Activated naive CD8-positive, alpha-beta T cell treated with anti-CD3 and anti-CD28 coated beads, Interleukin-2, amount 50 U/mL, for 24 hours (primary cell): ENCODE measurements at places on chromosomes 5 and 9.

- H3K36me3 ChIP-seq, result no peaks in the 10 kb centered on the region
- DNase-seq, result no peak
- no peaks in the 10 kb centered on the region for H3K4me1 ChIP-seq
- no peak overlapping the region for H3K27ac ChIP-seq
- no peak overlapping the region for H3K4me3 ChIP-seq
- H3K27me3 ChIP-seq, result no peaks in the 10 kb centered on the region
These were observed 204.2 kb upstream of the KLF4 start for GRCh38 chr9:107693625-107694326.

- no peaks in the 10 kb centered on the region for H3K27me3 ChIP-seq
- no peak for DNase-seq
- peak overlapping the region; percentile 77 for H3K27ac ChIP-seq
- H3K4me1 ChIP-seq, result peaks cover 58% of the 10 kb centered on the region
These were observed 20.3 kb downstream of the CAMSAP1 start for GRCh38 chr9:135887021-135887507.

DNA sequence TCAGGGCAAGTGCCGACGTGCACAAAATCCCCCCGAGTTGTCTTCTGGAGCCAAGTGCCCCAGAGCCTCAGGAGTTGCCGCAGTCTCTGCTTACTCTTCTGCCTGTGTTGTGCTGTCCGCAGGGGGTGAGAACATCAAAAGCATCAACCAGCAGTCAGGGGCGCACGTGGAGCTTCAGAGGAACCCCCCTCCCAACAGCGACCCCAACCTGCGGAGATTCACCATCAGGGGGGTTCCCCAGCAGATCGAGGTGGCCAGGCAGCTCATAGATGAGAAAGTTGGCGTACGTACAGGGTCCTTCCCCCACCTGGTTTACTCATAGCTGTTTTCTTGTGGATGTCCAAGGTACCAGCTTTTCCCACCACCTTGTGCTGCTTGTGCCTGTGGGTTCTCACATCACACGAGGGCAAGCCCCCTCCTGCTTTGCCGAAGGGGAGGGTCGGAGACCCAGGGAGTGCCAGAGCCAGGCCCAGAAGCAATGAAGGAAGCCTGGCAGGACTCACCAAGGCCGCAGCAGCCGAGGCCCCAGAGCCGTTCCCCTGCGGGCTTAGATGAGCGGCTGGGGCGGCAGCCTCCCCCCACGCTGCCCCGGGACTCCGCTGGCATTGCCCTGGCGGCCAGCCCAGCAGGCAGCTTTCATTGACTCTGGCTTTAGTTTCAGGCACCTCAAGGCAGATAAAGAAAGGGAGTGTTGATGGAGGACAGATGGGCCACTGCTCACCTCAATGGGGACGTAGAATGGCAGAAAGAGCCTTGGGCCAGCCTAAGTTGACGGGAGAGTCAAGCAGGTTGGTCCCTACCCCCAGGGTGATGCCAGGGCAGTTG, 33.7 kb upstream of the PRDM12 start:
- DNase-seq, result no peak
- H3K4me1 ChIP-seq, result no peaks in the 10 kb centered on the region
- H3K27ac ChIP-seq, result no peak overlapping the region
- peaks cover 22% of the 10 kb centered on the region for H3K36me3 ChIP-seq
- no peak overlapping the region for H3K4me3 ChIP-seq

DNA sequence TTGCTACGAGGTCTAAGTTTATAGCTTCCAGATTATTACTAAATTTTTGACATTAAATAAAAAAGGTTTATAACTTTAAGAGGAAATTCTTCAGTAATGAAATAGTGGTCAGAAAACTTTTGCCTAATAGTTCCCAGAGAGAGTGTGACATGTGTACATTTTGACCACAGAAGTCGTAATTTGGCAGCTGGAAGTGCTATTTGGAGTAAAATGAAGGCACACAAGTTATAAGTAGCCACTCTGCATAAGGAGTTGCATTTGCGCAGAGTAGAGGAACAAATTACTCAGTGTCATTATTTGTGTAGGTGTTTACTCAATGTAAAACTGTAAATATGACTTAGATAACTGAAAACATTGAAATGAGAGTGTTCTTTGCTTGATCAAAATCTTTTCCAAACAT, 408.4 kb downstream of the CCDC171 start:
- H3K4me3 ChIP-seq, result no peak overlapping the region
- no peak overlapping the region for H3K27ac ChIP-seq
- H3K36me3 ChIP-seq, result no peaks in the 10 kb centered on the region
- DNase-seq, result no peak
- H3K4me1 ChIP-seq, result no peaks in the 10 kb centered on the region

DNA sequence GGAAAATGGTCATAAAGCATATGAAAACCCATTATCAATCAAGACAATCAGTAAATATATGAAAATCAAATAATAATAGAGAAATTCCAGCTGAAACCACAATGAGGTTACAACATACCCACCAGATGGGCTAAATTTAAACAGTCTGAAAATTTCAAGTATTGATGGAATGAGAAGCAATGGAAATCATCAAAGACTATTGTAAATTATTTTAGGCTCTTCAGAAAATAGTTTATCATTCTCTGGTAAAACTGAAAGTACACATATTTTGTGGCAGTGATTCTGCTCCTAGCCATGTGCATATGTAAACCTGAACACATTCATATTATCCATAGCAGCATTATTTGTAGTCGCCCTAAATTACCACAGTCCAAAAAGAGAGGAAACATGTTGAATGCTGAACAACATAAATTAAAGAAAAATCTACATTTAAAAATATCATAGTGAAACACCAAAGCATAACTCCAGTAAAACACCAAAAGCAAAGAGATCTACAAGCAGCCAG, 215.3 kb downstream of the PRELID2 start:
- no peak overlapping the region for H3K4me3 ChIP-seq
- no peak for DNase-seq
- H3K36me3 ChIP-seq, result no peaks in the 10 kb centered on the region
- no peak overlapping the region for H3K27ac ChIP-seq

DNA sequence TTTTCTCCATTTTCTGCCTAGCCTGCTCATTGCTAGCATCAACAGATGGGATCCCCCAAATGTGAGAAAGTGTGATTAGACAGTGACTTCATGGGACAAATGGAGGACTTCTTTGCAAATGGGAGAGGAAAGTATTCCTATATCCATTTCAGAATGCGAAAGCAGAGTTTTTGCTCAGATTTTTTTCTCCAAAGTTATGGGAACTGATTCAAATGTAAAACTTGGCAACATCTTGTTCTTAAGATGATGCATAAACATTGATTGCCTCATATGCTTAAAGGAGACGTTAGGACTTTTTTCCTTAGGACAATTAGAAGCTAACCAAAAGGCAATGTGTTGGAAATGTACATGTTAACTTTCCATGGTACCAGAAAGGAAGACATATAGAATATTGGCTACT, 704.3 kb upstream of the ZNF608 start:
- no peak overlapping the region for H3K27ac ChIP-seq
- no peaks in the 10 kb centered on the region for H3K36me3 ChIP-seq
- no peak for DNase-seq
- H3K27me3 ChIP-seq, result no peaks in the 10 kb centered on the region

- H3K36me3 ChIP-seq, result no peaks in the 10 kb centered on the region
- H3K4me1 ChIP-seq, result no peaks in the 10 kb centered on the region
- H3K4me3 ChIP-seq, result no peak overlapping the region
These were observed 239.9 kb downstream of the FAM114A2 start for GRCh38 chr5:153798830-153799229.

DNA sequence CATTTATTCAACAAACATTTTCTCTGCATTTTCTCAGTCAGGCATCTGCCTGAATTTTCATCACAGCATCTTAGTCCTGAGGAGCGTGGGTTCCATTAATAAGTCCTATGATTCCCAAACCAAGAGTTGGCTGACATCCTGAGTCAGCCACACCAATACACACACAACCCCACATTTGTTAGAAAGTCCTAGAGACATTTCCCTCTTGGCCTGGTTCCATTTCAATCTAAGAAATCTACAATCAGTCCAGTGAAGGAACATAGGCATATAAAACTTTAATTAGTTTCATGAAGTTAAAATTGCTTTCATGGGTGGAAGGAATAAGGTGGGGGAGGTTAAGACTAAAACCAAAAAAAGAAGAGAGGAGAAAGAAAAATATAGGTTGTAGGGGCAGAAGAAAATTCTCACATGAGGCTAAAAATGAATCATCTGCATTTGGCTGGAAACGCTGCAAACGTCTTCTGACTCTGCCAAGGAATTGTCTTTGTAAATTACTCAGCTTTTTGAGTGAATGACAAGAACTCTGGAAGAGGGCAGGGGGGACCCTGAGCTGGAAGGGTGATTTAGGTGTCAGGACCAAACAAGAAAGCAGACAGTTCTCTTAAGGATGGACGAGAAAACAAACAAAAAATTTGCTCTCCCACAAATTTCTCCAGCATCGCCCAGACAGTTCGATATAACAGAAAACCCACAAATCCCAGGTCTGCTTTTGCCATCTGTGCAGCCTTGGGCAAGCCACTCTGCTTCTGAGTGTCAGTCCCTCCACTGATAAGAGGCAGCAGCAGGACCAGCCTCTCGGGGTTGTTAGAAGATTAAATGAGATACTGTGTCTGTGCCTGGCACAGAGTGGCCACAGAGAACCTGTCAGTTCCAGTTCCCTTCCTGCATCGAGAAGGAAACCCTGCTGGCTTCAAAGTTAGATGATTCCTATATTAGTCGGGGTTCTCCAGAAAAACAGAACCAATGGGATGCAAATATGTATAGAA, 289.7 kb downstream of the CDK5RAP2 start:
- no peak overlapping the region for H3K4me3 ChIP-seq
- peaks cover 1% of the 10 kb centered on the region for H3K27me3 ChIP-seq
- H3K36me3 ChIP-seq, result no peaks in the 10 kb centered on the region
- H3K4me1 ChIP-seq, result no peaks in the 10 kb centered on the region

GRCh38 chr9:20384642-20385041, 237.7 kb downstream of the MLLT3 start:
- H3K4me1 ChIP-seq, result peaks cover 22% of the 10 kb centered on the region
- no peak overlapping the region for H3K27ac ChIP-seq
- DNase-seq, result no peak
- H3K36me3 ChIP-seq, result peaks cover 13% of the 10 kb centered on the region
- no peaks in the 10 kb centered on the region for H3K27me3 ChIP-seq

DNA sequence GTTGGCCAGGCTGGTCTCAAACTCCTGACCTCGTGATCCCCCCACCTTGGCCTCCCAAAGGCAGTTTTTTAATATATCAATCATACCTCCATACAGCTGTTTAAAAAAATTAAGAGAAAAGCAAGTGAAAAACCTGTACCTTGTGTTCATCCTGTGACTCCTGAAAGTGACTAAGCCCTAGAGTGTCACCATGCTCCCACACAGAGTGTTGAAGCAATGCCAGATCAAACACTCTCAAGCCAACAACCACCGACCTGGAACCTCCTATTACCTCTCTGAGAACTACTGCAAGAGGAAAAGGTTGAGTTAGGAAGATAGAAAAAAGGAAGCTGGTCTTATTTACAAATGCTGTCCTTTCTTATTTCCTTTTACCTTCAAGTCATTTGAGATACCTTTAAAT, 123.5 kb downstream of the RASEF start:
- no peaks in the 10 kb centered on the region for H3K4me1 ChIP-seq
- H3K36me3 ChIP-seq, result no peaks in the 10 kb centered on the region
- H3K27ac ChIP-seq, result no peak overlapping the region

DNA sequence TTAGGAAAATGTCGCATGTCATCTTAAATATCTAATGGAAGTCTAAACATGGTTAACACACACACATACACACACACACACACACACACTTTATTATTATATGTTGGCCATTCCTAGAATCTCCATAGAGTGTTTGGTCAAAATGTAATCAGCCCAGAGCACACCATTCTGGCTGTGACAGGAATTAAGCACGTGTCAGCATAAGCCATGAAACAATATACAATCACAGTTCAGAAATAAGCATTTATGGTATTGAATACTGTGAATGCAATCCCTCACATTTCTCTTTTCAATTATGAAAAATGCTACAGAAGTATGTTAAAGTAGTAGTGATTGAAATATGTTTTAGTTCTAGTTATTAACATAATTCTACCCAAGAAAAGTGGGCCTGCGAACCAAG, 611.6 kb downstream of the PRELID2 start:
- H3K36me3 ChIP-seq, result no peaks in the 10 kb centered on the region
- DNase-seq, result no peak
- H3K4me3 ChIP-seq, result no peak overlapping the region
- no peaks in the 10 kb centered on the region for H3K27me3 ChIP-seq
- H3K27ac ChIP-seq, result no peak overlapping the region

DNA sequence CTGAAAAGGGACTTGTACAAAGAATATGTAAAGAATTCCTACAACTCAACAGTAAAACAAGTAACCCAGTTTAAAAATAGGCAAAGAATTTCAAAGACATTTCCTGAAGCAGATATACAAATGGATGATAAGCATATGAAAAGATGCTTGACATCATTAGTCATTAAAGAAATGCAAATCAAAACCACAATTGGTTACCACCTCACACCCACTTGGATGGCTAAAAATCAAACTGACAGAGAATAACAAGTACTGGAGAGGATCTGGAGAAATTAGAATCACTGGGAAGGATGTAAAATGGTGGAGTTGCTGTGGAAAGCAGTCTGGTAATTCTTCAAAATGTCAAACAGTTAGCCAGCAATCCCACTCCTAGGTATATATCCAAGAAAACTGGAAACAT, 12.5 kb upstream of the FOXE1 start:
- no peak for DNase-seq
- peaks cover 67% of the 10 kb centered on the region for H3K27me3 ChIP-seq
- H3K4me1 ChIP-seq, result no peaks in the 10 kb centered on the region
- H3K27ac ChIP-seq, result no peak overlapping the region
- no peak overlapping the region for H3K4me3 ChIP-seq

- H3K4me1 ChIP-seq, result no peaks in the 10 kb centered on the region
- no peak overlapping the region for H3K4me3 ChIP-seq
- no peak for DNase-seq
- no peaks in the 10 kb centered on the region for H3K27me3 ChIP-seq
These were observed 42.1 kb upstream of the ZFAND5 start for GRCh38 chr9:72407114-72407513.

GRCh38 chr5:139872052-139872766, 76.6 kb downstream of the PSD2 start:
- H3K27ac ChIP-seq, result no peak overlapping the region
- H3K36me3 ChIP-seq, result no peaks in the 10 kb centered on the region
- peaks cover 3% of the 10 kb centered on the region for H3K27me3 ChIP-seq
- DNase-seq, result no peak
- H3K4me3 ChIP-seq, result no peak overlapping the region
- H3K4me1 ChIP-seq, result no peaks in the 10 kb centered on the region

DNA sequence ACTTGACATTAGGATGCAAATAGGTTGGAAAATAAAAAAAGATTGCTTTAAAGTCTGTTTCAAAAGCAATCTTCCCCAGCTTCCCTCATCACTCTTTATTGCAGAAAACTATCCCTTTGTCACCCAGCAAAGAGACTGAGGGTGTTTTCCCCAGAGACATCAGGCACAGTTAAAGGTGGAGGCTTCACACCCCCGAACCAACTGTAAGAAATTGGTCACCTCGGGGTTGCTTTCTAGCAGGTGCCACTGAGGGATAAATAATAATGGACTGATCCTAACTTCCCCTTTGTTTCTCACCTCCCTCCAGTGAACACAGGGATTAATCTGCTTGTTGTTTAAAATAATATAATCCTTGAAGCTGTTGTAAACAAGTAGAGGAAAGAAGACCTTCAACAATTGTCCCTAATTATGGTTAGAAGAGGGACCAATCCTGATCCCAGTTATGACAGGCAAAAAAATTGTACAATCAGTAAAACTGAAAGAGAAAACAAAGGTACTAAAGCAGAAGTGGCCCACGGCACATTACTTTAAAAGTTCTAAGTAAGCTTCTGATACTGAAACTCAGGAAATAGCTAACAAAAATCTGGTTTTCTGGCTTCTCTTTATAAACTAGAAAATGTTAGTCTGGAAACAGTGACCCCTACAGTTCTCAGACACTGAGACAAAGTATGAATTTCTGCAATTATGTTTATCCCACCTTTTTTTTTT, 6.6 kb upstream of the PCSK1 start:
- peaks cover 42% of the 10 kb centered on the region for H3K27me3 ChIP-seq
- H3K4me3 ChIP-seq, result no peak overlapping the region
- DNase-seq, result no peak
- H3K4me1 ChIP-seq, result peaks cover 7% of the 10 kb centered on the region
